ENCODE measurements at places on chromosomes 2 and 18.
A peak's percentile ranks its signal among the peaks of the same experiment; 100 is the strongest.

- no peak for DNase-seq
Observed at GRCh38 chr2:196798980-196799379, 503 bp downstream of the GTF3C3 start.

DNA sequence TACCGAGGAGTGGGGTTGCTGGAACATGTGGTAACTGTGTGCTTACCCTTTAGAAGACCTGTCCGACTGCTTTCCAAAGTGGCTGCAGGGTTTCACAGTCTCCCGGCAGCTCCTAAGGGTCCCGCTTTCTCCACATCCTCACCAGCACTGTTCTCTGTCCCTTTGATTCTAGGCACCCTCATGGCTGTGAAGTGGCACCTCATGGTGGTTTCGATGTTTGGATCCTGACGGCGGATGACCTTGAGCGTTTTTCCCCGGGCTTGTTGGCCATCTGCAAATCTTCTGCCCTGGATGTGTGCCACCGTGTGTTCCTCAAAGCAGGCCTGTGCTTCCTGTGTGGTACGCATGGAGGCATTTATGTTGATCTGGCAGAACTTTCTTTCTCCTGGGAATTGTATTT is 292.5 kb upstream of the HDAC4 start:
- peak; percentile 65 for DNase-seq

DNA sequence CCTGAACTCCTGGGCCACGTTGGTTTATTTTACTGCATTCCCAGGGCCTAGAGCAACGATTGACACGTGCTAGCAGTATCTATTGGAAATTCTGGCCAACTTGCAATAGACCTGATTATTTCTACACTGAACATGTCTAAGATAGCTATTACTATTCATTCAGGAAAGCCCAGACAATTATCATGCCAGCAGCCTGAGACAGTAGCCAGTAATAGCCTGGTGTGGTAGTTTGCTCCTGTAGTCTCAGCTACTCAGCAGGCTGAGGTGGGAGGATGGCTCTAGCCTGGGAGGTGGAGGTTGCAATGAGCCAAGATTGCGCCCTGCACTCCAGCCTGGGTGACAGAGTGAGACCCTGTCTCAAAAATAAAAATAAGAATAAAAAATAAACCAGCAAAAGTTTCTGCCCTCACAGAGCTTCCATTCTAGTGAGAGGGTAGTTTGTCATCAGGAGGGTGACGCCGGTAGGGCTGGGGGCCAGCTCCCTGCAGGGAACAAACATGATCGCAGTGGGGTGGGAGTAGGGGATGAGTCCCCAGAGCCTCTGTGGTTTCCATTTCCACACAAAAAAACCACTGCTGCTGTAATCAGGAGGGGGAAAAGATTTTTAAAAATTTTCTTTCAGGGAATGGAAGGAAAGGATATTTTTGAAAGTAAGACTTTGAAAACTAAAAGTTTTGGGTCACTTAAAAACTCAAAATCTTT is 4.3 kb downstream of the CASP8 start:
- DNase-seq, result no peak

DNA sequence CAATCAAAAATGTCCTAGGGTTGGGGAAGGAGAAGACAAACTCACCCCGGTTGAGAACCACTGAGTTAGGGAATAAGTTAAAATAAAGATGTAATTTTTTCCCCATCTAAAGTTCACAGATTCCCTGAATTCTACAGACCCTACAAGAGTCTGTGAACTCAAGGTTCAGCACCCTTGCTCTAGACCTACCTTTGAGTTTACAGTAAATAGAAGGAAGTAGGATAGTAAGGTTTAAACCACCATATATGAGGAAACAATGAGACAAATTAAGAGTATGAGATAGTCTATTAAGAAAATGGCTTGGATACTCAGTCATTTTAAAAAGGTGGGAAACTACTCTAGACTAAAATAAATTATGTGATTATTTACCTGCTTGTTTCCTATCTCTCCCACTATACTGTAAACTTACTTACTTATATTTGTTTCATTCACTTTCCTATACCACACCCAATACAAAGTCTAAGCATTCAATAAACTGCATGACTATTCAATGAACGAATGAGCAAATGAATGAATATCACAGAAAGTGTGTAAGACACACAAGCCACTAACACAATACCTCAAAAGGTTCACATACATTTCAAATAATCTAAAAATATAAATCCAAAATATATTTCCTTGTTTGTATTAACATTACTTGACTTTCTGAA is 13.4 kb downstream of the VPS54 start:
- no peak for DNase-seq

- no peak for DNase-seq
Observed at GRCh38 chr2:191713837-191714236, 35.9 kb downstream of the NABP1 start.

GRCh38 chr18:53234610-53235009 is 894.6 kb downstream of the DCC start:
- no peak for DNase-seq

DNA sequence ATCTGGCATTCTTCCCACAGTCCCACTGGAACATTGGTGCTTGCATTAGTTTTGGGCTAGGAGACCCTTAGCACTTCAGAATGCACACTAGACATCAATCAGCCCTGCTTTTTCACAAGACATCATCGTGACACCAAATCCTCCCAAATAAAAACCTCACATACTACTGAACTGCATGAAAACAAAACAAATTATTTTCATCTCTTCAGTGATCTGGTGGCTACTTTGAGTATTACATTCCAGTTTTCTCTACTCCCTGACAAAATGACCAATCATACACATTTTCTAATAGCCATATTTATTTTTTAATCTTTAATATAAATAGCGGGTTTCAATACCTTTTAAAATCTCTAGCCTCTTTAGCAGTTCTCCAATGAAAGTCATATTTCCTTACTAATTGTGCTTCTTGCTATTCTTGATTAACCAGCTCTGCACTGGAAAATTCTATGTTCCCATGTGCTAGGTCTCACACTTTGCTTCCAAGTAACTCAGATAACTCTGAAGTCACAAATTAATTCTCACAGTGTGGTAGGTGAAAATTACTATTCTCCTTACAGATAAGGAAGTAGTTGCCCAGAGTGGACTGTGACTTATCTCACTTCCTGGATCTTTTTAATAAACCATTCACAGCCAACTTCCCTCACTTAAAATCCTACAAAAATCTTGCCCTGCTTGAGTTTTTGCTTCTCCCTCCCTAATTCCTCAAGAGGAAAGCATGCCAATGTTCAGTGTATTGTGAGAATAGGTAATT is 82.5 kb upstream of the EPB41L3 start:
- DNase-seq, result no peak

- DNase-seq, result no peak
Observed at GRCh38 chr2:234967201-234967869, 15.5 kb downstream of the SH3BP4 start.

DNA sequence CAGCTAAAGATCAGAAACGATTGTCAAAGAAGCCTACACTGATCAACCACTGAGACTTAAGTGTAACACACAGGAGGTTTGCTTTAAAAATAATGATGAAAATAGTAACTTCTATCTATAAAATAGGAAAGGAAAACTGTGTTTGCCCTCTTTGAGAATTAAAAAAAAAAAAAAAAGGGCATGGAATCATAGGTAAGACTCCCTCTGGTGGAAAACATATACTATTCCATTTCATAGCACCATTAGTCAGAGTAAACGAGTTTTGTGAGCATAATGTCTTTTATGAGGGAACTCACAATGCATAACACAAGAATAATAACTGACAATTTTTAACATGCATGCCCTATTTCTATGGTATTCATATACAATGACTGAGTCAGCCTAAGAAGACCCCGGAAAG is 36.3 kb downstream of the SLC35F5 start:
- no peak for DNase-seq

GRCh38 chr2:46327627-46328026 is 30.4 kb downstream of the EPAS1 start:
- no peak for DNase-seq

- DNase-seq, result no peak
Observed at GRCh38 chr2:42639340-42640077, 71.1 kb downstream of the MTA3 start.

All from osteocyte (in vitro differentiated cells).